ENCODE measurements at places on chromosomes 5 and 9.

DNA sequence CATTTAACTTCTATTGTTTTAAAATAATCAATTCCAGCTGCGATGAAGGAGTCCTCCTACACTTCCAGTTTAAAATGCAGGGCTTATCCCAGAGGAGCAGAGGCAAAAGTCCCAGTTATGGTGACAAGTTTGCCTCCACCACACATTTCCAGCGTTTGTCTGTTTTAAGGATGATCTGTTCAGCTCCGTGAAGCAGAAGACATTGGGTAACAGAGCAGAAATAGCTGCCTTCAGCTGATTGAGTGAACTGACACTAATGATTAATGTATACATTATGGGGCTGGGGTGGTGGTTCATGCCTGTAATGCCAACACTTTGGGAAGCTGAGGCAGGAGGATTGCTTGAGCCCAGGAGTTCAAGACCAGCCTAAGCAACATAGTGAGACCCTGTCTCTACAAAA, 127.6 kb downstream of the HSD17B3 start:
- DNase-seq = no peak

- DNase-seq = no peak
These were observed 162.4 kb downstream of the CHSY3 start for GRCh38 chr5:130066644-130067043.

DNA sequence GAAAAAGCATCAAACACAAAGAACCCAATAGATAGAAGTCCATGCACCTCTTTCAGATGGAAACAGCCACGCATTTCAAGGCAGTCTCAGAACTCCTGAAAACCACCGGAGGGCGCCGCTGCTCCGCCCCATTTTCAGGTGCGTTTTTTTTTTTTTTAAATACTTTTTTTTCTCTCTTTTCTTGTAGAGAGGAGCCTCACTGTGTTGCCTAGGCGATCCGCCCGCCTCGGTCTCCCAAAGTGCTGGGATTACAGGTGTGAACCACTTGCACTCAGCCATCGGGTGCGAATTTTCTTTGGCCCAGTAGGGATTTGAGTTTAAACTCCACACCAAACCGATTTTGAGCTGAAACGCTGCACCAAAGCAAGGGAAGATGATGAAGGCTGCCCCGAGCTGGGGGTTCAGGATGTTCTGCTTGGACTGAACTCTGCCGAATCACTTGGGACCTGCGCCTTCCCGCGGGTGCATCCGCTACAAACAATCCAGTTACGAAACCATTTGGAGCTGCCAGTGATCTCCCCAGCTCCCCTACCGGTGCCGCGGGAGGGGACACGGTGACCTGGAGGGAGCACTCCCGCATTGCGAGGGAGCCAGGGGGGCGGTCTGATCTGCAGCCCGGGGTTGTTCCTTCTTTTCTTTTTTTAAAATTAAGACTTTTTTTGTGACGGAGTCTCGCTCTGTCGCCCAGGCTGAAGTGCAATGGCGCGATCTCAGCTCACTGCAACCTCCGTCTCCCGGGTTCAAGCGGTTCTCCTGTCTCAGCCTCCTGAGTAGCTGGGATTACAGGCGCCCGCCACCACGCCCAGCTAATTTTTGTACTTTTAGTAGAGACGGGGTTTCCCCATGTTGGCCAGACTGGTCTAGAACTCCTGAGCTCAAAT, 1.4 kb downstream of the PTGR1 start:
- peak; percentile 22 for DNase-seq

- DNase-seq = no peak
These were observed 78.4 kb downstream of the MAP1B start for GRCh38 chr5:72185496-72186329.

GRCh38 chr5:139262059-139262741, 31.3 kb upstream of the MATR3 start:
- DNase-seq = no peak

Data from stimulated activated CD4-positive, alpha-beta T cell treated with anti-CD3 and anti-CD28 coated beads, TNF-alpha, amount 100 ng/mL, for 4 hours (primary cell).